ENCODE measurements at places on chromosomes 7 and 10.

DNA sequence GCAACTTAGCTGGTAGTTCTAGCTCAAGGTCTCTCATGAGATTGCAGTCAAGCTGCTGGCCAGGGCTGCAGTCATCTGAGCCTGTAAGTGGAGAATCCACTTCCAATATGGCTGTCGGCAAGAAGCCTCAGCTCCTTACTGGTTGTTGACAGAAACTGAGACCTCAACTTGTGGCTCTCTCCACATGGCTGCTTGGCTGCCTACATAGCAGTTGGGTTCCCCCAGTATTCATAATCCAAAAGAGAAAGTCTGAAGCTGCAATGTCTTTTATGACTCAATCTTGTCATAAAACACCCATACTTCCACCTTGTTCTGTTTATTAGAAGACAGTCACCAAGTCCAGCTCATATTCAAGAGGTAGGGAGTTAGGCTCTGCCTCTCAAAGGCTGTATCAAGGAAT is 334.9 kb upstream of the KMT2E start:
- no peak for DNase-seq

DNA sequence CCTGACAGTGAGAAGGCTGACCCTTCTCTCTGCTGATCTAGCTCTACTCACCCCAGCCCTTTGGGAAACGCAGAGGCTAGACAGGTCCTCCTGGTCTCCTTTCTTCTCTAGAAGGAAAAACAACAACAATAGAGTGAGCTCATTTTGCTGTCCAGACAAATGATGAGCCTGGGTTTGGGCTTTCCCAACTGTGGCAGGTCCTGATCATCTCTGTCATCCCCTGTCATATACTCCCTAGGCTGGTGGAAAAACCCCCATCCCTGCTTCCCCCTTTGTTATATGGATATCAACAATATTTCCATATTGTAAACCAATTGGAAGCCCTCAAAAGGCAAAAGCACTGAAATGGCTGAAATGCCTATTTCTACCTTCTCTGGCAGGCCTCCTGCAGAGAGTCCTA is 9.2 kb upstream of the DDIT4 start:
- no peak for DNase-seq

DNA sequence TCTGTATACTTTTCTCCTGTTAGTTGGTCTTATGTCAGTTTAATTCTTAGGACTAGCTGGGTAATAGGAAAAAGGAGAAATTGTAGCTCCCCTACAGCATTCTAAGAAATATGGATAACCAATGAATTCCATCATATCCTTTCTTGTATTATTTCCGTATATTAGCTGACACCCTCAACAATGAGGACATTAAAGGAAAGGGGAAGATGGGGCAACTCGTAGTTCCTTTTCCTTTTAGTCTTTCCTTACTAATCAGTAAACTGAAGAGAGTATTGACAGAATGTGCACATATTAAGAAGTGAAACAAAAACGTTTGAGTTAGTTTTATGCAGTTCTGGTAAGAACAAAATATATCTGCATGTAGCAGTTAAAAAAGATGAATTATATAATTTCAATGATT is 35.1 kb upstream of the C10orf67 start:
- no peak for DNase-seq

DNA sequence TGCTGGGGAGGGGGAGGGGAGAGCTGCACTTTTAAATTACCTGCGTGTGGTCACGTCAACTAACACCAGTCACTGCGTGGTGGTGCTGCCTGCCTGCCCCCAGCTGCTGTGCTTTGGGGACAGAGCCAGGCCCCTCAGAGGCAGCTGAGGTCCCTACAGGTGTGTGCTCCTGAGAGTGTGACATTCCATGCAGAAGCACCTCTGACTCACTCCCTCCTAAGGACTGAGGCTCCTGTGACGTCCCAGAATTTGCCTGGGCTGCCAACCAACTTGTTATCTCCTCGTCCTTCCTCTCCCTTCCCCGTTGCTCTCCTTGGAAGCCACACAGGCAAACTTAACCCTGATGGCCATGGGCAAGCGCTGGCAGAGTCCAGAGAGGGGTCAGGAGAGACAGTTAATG is 563.0 kb downstream of the PARD3 start:
- DNase-seq, result no peak

DNA sequence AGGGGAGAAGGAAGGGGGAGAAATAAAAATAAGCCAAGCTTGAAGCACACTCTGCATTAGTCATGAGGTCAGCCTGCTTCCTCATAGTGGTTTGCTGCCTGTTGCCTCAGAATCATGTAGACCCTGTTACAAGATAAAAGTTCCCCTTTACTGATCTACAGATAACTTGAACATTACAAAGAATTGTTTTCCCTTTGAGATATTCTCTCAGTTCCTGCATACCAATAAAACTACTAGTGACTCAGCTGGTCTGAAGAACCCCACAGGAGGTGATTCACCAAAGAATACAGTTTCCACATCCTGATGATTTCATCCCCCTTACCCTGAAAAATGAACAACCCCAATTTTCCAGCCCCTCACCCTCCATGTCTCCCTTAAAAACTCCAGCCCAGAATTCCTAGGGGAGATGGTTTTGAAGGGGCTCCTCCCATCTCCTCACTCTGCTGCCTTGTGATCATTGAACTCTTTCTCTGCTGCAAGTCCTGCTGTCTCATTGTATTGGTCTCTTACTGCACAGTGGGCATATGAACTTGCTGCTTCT is 31.5 kb upstream of the NRP1 start:
- no peak for DNase-seq

DNA sequence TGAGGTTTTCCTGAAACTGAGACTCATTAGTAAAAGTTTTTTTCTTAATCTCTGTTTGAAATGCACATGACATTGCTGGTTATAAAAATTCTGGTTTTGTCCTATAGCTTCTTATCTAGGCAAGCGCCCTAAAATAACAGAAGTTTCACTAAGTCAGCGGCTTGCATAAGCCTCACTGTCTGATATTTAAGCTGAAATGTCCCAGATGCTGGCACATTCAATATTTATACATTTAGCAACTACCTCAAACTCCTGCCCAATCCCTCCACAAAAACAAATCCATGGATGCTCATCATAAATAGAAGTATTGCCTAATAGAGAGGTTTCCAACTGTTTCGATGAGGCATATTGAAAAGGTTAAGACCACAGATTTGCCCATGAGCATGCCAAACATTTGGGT is 83.1 kb upstream of the EGR2 start:
- DNase-seq, result no peak

- no peak for DNase-seq
Measured at GRCh38 chr10:21527598-21528235, 2.2 kb upstream of the SKIDA1 start.

- DNase-seq, result peak; percentile 37
Measured at GRCh38 chr7:131109759-131110296, 217.8 kb upstream of the MKLN1 start.

DNA sequence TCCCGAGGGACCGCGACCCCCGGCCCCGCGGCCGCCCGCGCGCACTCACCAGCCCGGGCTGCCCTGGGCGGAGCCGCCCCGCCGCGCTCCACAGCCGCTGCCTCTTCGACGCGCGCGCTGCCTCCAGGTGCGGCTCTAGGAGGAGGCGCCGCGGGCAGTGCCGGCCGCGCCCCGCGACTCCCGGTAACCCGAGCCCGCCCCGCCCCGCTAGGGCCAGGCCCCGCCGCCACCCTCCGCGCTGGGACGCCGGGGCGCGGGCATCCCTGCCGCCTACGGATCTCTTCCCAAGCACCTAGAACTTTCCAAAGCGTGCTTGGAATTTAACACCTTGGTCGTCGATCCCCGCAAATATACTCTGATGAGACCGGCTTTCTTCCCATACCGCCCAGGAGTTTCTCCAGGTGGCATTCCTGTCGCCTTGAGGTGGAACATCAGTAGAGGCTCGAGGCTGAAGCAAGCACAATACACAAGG is at the start of gene SLC26A5:
SLC26A5 (minus strand) TSS at position 159 of the 472 bp plus-strand sequence. CDS start 24,693 bp downstream, outside the sequence.
- no peak for DNase-seq

DNA sequence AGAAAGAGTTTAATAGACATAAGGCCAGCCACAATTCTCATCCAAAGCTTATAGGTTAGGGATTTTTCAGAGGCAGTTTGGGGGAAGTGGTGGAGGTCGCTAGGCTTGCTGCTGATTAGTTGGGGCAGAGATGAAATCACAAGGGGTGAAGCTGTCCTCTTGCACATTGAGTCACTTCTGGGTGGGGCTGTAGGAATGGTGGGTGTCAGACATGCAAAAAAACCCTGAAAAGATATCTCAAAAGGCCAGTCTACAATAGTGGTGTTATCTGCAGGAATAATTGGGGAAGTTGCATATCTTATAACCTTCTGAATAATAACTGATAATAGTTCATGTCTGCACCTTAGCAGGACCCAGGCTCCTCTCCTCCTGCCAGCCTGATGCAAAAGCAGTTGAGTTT is 2.1 kb downstream of the FAM24B start:
- no peak for DNase-seq
